Activated T-helper 9 cell treated with anti-CD3 and anti-CD28 coated beads, Interleukin-2, amount 50 U/mL, for 16 hours (primary cell): ENCODE measurements at places on chromosomes 5 and 9.

GRCh38 chr5:56281489-56282165 is 48.5 kb upstream of the ANKRD55 start:
- DNase-seq, result no peak

- no peak for DNase-seq
These were observed 377.1 kb downstream of the EFNA5 start for GRCh38 chr5:107293541-107294210.

GRCh38 chr5:5539590-5539989 is 117.1 kb downstream of the ICE1 start:
- no peak for DNase-seq

- DNase-seq, result no peak
These were observed 83.7 kb downstream of the TRPM6 start for GRCh38 chr9:74804018-74804385.

DNA sequence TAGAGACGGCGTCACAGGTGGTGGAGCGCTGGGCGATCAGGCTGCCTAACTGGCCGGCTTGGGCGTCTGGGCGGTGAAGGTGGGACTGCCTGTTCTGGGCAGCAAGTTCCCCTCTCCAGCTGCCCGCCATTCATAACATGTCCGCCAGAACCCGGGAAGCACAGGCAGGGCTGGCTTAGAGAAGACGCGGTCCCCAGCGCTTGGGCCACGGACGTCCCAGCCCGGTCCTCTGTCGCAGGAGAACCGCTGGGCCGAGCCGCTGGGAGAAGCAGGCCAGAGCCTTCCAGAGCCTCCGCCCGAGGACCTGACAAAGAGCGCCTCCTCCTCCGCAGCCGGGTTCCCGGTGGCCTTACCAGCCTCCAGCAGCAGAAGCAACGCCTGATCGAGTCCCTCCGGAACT is 15.2 kb upstream of the HAND1 start:
- DNase-seq, result no peak

- no peak for DNase-seq
These were observed 813 bp downstream of the ERMP1 start for GRCh38 chr9:5832071-5832537.

GRCh38 chr9:88396836-88397577 is 8.8 kb downstream of the SPIN1 start:
- DNase-seq, result no peak

DNA sequence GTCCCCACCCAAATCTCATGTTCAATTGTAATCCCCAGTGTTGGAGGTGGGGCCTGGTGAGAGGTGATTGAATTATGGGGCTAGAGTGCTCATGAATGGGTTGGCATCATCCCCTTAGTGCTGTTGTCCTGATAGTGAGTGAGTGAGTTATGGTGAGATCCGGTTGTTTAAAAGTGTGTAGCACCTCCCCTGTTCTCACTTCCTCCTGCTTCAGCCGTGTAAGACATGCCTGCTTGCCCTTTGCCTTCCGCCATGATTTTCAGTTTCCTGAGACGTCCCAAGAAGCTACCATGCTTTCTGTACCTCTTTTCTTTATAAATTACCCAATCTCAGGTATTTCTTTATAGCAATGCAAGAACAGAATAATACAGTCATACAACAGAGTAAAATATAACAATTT is 742 bp upstream of the LECT2 start:
- no peak for DNase-seq

- DNase-seq, result no peak
These were observed 7.0 kb downstream of the SPDL1 start for GRCh38 chr5:169590602-169591001.

GRCh38 chr9:126000256-126000655 is 253.1 kb downstream of the PBX3 start:
- no peak for DNase-seq

- DNase-seq, result no peak
These were observed 700.2 kb downstream of the IRX1 start for GRCh38 chr5:4295663-4296339.

DNA sequence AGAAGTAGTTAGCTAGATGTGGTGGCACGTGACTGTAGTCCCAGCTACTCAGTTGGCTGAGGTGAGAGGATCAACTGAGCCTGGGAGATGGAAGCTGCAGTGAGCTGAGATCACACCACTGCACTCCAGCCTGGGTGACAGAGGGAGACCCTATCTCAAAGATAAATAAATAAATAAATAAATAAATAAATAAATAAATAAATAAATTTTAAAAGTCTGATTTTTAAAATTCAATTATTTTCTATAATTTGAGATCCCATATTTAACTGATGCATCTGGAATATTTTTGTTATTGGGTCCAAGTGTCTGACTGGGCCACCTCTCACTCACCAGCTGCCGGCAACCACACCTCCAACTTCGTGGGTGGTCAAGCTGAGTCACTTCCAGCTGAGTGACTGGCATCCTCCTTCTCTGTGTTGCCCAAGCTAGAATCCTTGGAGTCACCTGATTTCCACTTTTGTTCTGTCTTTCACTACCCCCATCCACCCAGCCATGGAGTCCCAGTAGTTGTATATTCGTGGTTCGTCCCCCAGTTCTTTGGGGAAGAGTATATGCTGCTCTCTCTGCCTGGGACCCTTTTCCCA is 70.9 kb downstream of the EGFLAM start:
- no peak for DNase-seq

DNA sequence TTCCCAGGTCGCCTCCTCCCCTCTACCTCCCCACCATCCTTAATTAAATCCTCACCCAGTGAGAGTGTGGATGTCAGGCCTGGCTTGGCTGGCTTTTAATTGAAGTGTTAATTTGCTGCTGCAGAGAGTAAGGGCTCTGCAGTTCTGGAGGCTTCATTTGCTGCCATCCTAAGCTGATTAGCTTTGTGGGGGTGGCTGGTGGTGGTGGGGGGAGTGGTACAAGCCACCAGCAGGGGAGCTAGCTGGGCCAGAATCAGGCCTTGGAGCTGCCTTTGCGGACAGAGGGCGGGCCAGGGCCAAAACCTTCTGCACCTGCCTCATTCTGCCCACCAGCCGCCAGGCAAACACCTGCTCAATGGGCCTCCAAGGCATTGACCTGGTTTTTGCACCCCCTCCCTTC is 26.8 kb upstream of the TIFAB start:
- DNase-seq, result no peak

GRCh38 chr9:77495834-77496671 is 152.1 kb downstream of the GNA14 start:
- DNase-seq, result no peak

- no peak for DNase-seq
These were observed 137.8 kb downstream of the CEP120 start for GRCh38 chr5:123285122-123286023.

- no peak for DNase-seq
These were observed 64.6 kb downstream of the GHR start for GRCh38 chr5:42487821-42488220.

DNA sequence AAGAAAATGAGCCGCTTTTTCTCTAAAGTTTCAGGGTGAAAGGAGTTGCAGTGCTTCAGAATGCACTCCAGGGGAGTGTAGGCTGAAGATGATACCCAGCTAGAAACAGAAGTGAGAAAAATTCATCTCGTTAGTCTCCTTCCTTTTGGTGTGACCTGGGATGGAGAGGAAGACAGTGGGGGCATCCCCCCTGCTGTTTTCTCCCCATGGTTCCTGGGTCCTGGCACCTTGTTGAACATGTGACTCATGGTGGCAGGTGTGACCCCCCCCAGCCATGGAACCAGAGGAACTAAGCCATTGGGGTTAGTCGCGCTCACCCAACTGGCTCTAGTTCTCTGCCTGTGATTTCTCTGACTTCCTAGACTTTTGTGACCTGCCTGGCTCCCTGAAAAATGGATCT is 424.6 kb downstream of the CSNK1G3 start:
- no peak for DNase-seq

- no peak for DNase-seq
These were observed 33.0 kb downstream of the SNX30 start for GRCh38 chr9:112783551-112783954.

GRCh38 chr9:99226054-99226453 is 4.0 kb downstream of the SEC61B start:
- no peak for DNase-seq

DNA sequence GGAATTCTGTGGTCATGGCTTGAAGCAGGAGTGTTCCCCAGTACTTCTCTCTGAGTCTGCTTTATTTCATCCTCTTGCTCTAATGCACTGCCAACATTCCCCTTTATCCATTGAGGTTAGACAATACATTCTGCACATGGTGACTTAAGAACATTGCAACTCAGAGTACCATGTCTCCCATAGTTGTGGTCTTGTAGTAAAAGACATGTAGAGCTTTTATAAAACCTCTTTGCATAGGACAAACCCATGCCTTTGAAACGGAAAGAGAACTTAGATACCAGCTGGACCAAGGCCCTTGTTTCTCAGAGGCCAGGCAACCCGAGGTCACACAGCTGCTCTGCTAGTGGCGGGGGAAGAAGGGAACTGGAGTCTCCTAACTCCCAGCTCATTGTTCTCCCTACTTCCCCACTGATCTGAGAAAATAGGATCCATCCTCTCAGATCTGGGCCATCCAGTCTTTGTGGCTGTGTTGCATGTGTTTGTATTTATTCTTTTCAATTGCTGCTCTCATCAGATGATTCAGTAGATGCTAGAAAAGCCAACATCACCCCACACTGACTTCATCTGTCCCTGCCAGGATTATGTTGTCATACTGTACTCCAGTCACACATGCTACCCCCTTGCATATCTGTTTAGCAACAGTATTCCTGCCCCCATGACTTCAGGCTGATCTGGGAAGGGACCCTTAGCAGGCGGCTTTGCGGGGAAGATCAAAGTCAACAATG is 236.9 kb downstream of the SAXO1 start:
- no peak for DNase-seq

GRCh38 chr9:129374231-129374630 is 196.2 kb upstream of the IER5L start:
- DNase-seq, result no peak

- no peak for DNase-seq
These were observed 856.6 kb downstream of the MAT2B start for GRCh38 chr5:164361986-164362385.

GRCh38 chr5:14174230-14174636 is 31.1 kb downstream of the TRIO start:
- no peak for DNase-seq

- no peak for DNase-seq
These were observed 306.3 kb downstream of the FER start for GRCh38 chr5:109053995-109054417.

DNA sequence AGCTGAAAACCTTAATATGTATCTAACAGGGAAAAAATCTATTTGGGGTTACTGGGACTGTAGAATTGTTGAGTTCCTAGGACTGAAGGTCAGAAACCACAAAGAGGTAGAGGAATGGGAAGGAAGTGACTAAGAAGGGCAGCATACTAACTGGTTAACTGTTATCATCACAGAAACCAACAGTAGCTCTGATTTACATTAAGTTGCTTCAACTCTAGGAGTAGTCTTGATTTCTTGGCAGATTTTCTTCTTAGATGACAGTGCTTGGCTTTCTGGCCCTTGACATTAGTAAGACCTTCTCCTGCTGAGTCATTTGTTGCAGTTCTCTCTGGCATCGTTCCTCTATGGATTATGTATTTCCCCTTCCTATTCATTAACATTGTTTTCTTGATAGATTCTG is 116.1 kb upstream of the RASA1 start:
- DNase-seq, result no peak

DNA sequence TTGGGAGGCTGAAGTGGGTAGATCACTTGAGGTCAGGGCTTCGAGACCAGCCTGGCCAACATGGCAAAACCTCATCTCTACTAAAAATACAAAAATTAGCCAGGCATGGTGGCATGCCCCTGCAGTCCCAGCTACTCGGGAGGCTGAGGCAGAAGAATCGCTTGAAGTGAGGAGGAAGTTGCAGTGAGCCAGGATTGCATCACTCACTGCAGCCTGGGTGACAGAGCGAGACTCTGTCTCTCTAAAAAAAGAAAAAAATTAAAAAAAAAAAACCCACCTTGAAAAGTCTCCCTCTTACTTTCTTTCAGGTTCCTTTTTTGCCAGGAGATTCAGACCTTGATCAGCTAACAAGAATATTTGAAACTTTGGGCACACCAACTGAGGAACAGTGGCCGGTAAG is 34.2 kb downstream of the CDK7 start:
- no peak for DNase-seq

- DNase-seq, result no peak
These were observed 7.3 kb downstream of the IRX1 start for GRCh38 chr5:3602785-3603502.

DNA sequence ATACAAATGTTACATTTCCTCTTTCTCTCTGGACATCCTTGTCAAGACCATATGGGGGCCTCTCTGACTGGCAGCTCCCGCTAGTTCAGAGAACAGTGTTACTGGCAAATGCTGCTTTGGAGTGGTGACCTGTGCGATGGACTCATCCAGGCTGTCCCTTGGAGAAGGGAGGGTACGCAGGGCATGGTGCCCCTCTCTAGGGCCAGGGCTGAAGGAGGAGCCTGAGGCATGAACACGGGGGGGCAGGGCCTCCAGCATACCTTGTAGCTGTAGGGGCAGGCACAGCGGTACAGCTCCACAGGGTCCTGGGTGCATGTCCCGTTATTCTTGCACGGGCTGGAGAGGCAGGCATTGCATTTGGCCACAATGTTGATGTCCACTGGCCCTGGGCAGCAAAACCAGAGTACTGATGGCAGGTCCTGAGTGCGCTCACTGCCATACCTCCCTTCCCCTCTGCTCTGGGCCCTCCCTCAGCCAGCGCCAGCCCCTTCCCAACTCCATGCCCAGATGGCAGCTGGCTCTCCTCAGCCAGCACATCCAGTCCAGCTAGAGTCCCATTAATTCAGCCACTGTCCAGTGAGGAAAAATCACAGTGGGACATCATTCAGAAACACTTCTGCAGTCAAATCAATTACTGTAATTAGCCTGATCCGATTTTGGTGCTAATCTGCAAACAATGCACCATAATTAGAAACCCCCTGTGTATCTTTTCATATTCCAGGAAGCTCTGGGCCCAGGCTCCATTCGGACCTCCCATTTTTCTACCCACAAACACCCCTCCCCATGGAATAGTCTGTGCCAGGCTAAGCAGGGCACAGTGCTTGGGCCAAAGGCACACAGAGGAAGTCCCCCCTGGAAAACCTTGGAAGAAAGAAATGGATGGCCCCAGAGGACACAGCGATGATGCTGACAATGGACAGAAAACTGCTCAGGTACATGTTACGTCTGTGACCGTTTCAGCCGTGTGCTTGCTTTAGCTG is 128.8 kb upstream of the PANK3 start:
- DNase-seq, result no peak

GRCh38 chr5:176388444-176389134 is at the start of the genes HIGD2A and NOP16:
Gene HIGD2A, plus strand, starts transcription at chr5:176388751. Its CDS starts 69 bp downstream, at chr5:176388820.
Gene NOP16, minus strand, starts transcription at chr5:176388598. Its CDS starts 59 bp downstream, at chr5:176388539.
- DNase-seq, result peak; percentile 99

DNA sequence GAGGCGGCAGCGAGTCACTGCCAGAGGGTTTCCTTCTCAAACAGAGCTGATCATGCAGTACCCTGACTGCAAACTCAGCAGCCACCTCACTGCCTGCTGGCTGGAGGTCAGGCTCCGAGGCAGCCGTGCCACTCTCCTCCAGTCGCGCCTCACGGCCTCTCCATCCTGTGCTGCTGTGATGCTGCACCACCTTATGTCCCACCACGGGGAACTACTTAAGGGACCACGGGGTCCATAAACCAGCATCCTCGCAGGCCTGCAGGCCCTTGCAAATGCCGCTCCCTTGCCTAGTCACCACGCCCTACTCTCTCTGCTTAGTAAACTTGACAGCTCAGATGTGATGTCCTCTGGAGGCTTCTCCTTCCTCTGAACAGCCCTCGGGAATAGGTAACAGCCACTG is 99.2 kb downstream of the CRB2 start:
- no peak for DNase-seq

- no peak for DNase-seq
These were observed 143.4 kb upstream of the KLF9 start for GRCh38 chr9:70557661-70558369.

- DNase-seq, result no peak
These were observed 248.3 kb downstream of the CDH18 start for GRCh38 chr5:19739671-19740070.
